ENCODE measurements at places on chromosomes 1 and 21.

DNA sequence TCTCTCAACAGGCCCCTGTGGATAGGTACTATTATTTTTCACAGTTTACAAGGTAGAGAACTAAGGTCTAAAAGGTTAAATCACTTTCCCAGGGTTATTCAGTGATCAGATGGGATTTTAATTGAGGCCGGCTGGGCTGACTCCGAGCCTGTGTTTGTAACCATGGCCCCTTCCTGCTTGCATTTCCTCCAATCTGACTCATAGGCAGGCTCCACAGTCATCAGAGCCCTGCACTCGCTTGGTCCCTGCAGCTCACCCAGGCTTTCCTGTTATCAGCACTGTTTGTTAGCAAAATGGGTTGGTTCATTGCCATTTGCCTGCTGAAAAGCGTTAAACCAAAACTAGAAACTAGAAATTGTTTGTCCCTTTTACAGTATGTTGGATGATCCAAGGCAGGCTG, 41.4 kb upstream of the LMX1A start:
- DNase-seq, result no peak

- no peak for DNase-seq
These were observed 4.0 kb upstream of the GBP5 start for GRCh38 chr1:89276690-89277089.

DNA sequence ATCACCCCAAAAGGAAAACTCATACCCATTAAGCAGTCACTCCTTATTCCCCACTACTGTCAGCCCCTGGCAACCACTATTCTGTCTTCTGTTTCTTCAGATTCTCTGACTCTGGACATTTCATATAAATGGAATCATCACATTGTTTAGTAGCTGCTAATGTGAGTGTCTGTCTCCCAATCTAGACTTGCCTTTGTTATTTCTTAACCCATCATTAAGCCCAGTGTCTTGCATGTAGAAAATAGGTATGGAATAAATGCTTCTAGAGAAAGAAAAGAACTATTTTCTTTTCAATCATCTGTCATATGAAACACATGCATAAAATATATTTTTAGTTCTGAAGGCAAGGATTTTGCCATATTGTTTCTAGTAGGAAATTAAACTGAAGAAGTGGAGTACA, 610.0 kb downstream of the PLPP3 start:
- DNase-seq, result no peak

DNA sequence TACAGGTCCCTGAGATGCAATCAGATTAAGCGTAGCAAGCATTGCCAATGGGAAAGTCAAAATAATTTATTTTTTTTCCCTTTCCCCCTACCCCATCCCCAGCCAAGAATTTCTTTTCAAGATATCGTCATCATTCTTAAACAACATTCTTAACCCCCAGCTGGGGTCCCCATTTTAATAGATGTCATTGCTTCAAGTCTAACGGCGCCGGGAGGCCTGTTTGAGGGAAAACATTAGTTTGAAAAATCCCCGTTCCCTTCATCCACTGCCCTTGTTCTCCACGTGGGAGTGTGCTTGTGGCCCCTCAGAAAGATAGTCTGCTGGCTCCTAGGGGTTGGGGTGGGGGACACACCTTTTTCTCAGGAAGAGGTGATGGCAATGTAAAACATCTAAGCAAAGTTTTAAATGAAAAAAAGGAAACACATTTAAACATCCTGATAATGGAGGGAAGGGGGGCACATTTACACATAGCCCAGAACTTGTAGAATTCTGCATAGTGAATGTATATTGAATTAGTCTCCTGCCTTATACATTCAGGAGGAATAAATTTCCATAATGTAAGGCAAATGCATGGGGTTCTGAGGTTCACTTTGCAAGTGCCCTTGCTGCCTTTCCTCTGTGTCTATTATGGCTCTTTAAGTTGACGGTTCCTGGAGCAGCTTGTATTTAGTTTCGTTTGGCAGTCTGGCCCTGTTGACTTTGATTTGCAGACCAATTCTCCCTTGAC, 6.8 kb downstream of the TRNP1 start:
- DNase-seq, result no peak

DNA sequence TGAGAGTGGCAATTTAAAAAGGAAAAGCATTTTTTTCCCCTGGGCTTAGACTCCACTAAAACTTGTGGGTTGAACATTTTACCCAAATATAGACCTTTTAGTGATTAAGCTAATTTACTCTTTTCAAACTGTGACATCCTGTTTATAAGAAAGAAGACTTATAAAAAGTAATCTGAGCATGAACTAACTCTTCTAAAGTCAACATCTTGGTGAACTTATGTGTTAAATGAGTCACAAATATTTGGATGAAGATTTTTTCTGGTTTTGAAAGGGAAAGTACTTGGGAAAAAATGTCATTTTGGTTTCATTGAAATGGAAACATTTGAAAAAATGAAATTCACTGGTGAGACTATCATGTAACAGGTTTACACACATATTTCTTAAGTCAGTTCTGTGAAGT, 109.8 kb downstream of the KCNK2 start:
- DNase-seq, result no peak

DNA sequence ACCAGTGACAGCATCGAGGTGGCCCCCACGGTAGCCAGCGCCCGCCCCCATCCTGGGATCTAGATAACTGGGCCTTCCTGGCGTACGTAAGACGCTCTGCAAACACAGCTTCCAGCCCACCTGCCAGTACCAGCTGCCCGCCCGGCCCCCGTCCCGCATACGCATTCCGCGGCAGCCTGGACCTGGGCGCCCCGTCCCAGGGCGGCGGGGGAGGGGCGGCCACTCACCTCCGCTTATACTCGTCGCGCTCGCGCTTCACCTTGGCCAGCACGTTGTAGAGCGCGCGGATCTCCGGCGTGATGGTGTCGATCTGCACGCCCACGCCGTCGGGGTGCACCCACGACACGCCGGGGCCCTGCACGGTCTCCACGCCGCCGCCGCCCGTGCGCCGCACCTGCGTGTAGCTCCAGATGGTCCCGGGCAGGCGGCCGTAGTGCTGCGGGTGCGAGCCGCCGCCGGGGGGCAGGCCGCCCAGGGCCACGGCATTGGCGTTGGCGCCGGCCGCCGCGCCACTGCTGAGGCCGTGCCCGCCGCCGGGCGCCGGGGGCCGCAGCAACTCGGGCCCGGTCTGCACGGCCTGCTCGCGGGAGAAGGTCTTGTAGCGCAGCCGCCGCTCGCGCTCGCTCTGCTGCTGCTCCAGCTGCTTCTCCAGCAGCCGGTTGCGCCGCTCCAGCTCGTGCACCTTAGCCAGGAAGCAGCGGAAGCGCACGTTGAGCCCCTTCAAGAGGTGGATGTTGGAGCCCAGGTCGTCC, 859 bp downstream of the IFFO2 start:
- DNase-seq, result peak; percentile 12

DNA sequence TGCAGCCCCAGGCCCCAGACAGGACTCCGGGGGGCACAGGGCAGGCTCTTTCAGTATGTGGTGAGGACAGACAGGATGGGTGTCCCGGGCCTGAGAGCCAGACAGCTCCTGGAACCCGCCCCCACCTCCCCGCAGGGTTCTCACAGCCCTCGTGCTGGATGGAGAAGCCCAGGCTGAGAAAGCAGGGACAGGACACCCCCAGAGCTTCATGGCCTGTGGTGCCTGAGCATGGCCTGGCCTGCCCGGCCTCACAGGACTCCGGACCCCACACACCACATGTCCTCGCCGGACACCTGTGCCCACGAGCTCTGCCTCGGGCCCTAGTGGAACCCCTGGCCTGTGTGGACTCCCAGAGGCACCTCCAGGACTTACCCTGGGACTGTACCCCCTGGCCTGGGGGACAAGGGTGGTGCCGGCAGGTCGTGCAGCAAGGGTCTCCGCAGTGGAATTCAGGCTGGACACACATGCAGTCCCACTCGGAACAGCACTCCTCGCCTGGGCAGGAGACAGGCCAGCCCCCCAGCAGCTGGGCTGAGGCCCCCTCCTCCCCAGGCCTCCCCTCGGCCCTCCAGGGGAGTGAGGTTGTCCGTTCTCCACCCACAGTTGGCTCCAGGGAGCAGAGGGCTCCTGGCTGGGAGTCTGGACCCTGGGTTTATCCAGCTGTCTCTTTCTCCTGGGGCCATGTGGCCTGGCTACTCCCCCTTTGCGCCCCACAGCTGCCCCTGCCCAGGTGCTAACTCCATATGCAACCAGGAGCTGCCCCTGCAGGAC, 1.2 kb downstream of the TNFRSF18 start:
- no peak for DNase-seq

DNA sequence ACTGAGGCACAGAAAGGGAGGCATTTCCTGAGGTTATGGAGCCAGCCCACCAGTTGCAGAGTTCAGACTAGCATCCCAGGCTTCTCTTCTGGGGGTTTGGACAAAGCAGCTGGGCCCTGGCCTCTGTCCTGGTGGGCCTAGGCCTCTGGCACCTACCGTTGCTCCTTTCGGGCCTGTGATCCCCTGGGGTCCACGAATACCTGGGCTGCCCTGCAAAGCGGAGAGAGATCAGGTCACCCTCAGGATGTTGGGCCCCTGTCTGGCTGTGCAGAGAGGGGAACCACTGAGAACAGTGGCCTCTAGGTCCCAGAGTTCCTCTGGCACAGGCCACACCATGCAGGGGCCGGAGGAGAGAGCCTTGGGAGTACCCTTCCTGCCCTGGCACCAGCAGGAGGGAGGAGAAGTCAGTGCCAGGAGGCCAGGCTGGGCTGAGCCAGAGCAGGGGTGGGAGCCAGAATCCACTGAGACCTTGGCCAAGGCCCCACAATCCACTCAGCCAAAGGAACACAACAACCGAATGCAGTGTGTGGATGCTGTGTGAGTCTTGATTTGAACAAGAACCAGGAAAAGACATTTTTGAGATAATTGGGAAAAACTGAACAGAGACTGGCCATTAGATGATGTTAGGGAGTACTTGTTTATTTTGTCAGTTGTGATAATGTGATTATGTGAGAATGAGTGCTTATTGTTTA, 8.9 kb downstream of the COL9A2 start:
- no peak for DNase-seq

- DNase-seq, result no peak
These were observed 4.8 kb upstream of the DNAJC28 start for GRCh38 chr21:33496345-33496744.

DNA sequence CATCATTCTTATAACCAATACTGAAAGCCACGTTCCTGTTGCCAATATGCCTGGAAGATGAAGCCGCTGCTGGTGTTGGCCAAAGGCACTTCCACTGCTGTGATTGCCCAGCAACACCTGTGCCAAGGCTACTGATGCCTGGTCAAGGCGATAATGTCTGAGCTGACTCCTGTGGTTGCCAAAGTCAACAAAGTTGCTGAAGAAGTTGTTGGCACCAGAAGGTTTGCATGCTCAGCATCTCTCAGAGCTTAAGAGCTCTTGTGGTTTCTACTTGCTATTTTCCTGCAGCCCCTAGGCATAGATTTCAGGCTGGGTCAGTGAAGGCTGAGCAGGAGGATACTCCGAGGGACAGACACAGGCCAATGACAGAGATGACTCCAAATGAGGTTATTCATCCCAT, 63.4 kb upstream of the RAB3GAP2 start:
- no peak for DNase-seq

DNA sequence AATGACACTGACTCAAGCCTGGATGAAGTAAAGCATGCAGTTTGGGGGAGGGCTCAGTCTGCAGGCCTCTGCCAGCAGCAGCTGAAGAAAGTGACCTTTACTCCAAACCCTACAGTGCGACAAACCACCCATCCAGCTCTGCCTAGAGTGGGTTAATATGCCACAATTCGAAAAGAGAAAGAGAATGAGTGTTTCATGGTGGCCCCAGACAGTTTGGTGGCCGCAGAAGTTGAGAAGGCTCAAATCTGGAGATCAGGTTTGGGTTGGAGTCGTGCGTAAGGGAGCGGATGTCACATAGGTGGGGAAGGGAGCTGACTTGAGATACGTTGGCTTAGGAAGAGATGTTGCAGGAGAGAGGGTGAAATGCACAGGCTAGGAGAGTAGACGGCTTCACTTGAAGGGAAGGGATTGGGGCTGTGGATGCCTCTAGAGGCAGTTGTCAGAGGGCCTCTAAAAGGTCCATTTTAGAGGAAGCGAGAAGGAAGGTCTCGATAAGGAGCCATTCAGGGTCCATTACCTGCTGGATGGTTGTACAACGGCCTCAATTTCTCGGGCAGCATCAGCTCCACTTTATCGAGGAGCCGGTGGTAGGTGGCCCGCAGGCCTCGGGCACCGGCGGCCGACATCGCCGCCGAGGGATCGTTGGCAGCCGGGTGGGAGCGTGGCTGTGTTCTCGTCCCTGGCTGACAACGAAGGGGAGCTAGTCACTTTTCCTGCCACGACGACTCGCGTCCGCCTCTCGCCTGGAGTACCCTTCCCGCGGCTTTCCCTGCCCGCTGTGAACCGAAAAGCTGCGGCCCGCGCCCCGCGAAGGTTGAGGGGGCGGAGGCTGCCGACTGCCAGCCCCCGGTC, 1.0 kb upstream of the DCAF6 start:
- no peak for DNase-seq

DNA sequence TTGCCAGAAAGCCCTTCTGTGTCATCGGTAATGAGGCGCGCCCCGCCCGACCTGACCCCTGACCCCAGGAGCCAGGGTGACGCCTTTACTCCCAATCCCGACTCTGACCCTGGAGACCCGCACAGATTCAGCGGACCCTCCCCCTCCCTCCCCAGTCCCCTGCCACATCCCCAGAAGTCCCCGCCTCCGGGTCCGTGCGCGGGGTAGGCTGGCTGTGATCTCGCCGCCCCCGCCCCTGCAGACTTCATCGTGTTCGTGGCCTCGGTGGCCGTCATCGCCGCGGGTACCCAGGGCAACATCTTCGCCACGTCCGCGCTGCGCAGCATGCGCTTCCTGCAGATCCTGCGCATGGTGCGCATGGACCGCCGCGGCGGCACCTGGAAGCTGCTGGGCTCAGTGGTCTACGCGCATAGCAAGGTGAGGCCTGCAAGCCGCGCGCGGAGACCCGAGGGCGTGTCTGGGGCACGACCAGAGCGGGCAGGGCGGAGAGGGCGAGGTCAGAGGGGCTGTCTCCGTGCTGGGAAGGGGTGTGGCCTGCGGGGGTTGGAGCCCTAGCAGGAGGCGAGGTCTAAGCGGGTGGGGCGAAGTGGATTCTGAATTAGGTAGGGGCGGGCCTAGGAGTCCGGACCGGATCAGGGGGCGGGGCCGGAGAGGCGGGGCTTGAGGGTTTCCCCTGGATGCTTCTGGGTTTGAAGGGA, 34.8 kb downstream of the KCNQ4 start:
- DNase-seq, result no peak

- DNase-seq, result no peak
These were observed 521 bp upstream of the ZBED6 start for GRCh38 chr1:203794764-203795440.

- no peak for DNase-seq
These were observed 508.6 kb upstream of the ADAMTS5 start for GRCh38 chr21:27475363-27475955.

DNA sequence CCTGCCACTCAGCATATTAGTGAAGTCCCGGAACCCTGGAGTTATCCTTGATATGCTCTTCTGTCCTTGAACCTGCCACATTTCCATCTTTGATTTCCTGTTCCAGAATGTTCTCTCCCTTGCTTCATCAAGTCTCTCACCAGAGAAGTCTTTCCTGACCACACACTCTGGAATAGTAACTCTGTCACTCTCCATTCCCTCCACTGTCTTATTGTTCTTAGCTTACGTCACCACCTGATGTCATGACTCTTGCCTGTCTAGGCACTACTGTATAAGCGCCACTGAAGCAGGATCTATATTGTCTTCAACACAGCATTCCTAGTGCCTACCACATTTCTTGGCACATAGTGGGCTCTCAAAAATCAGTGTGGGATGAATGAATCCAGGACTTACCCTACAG, 65.4 kb upstream of the SMYD2 start:
- DNase-seq, result no peak

GRCh38 chr1:26831546-26832248, 5.2 kb downstream of the ZDHHC18 start:
- DNase-seq, result no peak
